Epithelial cell of esophagus (primary cell): ENCODE measurements at places on chromosomes 16 and 17.

GRCh38 chr16:59116744-59117143 lies 382.6 kb upstream of the GOT2 start:
- DNase-seq = no peak

DNA sequence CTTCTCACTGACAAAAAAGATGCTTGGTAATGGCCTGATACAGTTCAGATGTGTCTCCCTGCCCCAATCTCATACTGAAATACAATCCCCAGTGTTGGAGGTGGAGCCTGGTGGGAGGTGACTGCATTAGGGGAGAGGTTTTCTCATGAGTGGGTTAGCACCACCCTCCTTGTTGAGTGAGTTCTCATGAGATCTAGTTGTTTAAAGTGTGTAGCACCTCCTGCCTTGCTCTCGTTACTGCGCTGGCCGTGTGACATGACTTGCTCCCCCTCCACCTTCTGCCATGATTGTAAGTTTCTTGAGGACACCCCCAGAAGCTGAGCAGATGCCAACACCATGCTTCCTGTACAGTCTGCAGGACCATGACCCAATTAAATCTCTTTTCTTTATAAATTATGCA lies 5.0 kb downstream of the TSR1 start:
- no peak for DNase-seq

DNA sequence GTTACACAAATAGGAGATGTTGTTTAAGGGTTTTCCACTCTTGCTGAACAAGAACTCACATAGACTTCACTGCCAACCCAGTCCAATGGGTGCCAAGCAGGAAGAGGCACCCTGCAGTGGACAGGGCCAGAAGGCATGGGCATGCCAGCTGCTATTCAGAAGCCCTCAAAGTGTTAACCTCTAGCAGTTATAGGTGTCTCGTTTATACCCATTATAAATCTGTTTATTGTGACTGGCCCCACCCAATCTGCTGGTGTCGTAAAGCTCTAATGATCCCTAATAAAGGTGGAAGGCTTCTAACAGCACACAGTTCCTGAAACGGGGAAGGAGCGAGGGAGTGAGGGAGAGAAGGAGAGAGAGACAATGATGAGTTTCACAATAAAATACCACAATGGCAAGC lies 23.9 kb downstream of the HNF1B start:
- no peak for DNase-seq

- no peak for DNase-seq
Measured at GRCh38 chr16:58636466-58636865, 6.8 kb upstream of the CNOT1 start.

DNA sequence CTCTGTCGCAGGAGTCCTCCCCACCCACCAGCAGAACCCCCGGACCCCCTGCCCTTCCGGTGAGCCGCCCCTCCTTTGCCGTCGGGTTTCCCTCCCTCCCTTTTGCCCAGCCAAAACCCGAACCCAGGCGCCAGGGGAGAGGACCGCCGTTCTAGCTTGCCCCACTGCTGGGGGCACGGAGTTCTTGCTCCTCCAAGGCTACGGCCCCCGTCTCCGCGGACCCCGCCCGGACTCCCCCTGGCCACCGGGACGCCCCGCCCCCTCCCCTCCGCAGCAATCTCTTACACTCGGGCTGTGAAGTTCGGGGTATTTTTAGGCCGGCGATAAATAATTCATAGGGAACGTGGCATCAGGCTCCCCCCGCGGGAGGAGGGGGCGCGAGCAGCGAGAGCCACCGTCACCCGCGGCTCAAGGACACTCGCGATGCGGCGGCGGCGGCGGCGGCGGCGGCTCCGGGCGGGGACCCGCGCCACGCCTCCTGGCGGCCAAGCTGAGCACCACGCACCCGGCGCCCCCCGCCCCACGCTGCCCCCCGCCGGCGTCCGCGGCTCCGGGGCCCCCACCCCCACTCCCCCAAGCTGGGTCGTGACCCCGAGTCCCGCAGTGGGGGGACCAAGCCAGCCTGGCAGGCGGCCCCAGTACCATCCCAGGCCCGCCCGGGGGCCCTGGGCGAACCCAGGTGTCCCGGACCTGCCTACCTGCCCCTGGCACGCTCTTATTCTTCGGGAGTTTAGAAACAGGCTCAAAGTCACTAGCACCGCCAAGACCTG lies at the start of gene GRIN2C:
TSS of gene GRIN2C (minus strand) at position 427 of the 770 bp plus-strand sequence. CDS start 4,793 bp downstream, outside the sequence.
- no peak for DNase-seq
